ENCODE measurements at places on chromosomes 2 and 18.

DNA sequence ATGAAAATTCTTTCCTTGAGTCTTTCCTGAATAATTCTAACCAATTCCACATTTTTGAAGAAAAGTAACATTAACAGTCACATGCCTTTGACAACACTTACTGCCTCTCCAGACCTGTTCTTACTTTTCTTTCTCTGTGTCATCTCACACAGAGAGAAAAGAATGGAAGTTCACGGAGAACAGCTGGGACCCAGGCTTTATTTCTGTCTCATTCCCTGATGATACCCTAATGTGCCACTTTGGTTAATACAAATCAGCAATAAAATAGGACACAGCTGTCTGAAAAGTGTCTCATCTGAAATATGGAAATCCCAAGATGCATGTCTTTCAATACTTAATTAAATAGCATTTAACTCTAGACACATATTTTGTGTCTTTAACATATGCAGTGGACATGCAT, 42.1 kb upstream of the RAB27B start:
- no peak for DNase-seq

DNA sequence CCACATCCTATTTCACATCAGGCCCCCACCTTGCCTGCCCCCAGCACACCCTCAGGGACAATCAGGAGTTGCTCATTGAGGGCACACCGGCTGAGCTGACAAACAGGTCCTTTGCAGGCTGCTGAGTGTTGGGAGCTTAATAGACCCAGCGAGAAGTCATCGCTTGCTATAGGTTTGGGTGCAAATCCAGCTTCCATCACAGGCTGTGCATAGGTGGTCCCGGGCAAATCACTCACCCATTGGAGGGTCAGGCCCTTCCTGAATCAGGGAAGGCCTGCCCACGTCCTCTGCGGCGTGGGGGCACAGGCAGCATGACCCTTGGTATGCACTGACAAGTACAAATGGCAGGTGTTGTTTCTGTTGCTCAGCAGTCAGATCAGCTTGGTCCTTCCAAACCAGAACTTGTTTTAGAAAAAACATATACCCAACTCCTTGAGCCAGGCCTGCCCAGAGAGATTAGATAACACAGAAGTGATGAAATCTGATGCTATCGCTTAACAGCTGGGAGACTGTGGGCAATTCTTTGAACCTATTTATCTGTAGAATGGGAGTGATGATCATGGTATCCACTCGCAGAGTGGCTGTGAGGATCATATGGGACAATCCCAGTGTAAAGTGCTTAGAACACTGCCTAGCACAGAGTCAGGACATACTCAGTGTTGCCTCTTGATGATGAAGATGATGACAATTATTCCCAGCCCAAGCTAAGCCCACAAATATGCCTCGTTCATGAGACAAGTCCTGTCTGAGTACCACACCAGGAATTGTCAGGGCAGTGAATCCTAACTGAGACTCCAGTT, 34.9 kb downstream of the SMAD7 start:
- DNase-seq: no peak

GRCh38 chr2:155972916-155973315, 359.6 kb downstream of the NR4A2 start:
- DNase-seq: no peak

DNA sequence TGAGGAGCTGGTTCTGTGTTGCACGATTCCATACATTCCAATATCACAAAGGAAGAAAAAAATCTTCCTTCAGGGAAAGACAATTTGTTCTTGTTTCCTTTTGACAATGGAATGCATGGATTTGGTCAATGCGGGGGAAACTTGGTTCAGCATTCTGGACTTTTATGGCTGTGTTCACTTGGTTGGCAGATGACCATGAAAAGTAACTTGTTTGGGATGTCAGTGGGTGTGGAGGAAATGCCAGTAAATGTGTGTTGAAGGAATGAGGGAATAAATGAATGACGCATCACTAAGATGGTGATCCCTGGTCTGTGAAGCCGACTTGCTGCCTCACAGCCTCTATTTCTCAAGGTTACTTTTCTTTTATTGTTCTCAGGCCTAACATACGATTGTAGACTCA, 53.7 kb downstream of the THUMPD2 start:
- DNase-seq: no peak

DNA sequence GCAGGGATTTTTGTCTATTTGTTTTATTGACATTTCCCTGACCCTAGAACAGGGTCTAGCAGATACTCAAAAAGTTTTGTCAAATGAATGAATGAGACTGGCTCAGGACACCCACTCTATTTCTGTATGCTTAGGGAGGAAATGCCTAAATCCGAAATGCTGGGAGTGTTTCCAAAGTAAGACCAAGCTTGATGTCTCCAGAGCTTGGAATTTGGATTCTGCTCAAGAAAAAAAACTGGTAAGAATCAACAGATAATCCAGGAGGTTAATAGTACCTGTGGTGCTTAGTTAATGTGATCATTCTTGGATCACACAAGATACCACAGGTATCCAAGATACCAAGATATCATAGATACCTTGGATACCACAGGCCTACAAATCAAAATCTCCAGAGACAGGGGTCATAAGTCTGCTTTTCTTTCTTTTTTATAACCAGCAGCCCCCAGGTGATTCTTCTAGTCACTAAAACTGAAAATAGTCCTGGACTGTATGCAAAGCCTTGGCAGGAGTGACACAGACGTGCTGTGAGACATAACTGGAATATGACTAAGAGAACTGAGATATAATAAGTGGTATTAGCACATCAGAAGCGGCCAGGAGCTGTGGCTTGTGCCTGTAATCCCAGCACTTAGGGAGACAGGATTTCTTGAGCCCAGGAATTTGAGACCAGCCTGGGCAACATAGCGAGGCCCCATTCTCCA, 39.9 kb upstream of the SP3 start:
- DNase-seq: peak; percentile 23

DNA sequence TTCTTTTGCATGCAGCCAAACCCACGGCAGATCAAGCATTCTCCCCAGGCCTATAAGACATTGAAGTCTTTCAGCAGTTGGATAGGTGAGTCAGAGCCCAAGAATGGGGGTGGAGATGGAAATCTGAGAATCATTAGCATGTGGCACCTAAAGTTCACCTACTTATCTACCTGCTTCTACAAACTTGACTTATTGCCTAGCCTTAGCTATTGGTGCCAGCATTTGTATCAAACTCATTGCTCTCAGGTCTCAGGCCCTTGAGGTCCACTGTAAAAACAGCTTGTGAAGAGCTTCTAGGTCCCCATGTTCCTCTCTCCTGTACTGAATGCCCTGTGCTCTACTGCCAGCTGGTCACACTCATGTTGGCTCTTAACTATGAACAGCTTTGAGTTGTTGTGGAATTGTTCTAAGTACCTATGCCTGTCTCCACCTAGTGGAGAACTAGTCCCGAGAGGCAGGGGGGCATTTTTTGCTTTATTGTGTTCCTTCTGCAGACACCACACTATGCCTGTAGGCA, 278.4 kb upstream of the SPRED2 start:
- DNase-seq: no peak

GRCh38 chr18:40851014-40851429, 1104.0 kb upstream of the PIK3C3 start:
- no peak for DNase-seq

DNA sequence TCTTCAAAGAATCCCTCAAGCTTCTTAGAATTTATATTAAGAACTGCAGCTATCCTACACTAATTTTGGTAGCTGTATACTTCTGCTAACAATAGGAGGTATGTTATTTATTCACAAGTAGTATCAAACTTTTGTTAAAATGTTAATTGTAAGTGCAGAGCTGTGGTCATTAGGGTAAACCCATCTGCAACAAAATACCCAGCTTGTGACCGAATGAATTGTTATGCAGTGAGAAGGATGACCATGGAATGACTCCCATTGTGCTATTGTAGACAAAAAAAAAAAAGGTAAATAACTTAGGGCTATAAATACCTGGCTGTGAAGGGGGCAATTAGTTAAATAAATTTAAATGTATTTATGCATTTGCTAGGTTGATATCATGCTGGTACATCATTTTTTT, 186.1 kb downstream of the ADCYAP1 start:
- DNase-seq: no peak

- no peak for DNase-seq
Observed at GRCh38 chr2:105329197-105329554, 359 bp downstream of the TGFBRAP1 start.

DNA sequence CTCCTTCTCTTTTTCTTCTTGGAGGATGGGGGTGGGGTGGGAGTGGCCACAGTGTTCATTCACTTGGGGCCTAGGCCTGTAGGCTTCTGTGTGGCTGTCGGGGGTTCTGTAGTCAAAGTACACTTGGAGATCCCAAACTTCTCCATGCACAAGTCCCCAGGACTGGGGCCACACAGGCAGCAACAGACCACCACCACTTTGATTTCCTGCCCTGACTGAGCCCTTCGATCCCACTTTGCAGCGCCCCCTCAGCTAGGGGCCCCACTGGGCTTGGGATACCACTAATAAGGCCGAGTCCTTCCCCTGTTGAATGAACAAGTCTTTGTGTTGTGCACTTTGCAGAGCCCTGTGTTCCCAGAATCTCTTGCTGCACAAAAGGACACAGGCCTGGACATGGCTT, 5.5 kb upstream of the TEX51 start:
- DNase-seq: no peak

DNA sequence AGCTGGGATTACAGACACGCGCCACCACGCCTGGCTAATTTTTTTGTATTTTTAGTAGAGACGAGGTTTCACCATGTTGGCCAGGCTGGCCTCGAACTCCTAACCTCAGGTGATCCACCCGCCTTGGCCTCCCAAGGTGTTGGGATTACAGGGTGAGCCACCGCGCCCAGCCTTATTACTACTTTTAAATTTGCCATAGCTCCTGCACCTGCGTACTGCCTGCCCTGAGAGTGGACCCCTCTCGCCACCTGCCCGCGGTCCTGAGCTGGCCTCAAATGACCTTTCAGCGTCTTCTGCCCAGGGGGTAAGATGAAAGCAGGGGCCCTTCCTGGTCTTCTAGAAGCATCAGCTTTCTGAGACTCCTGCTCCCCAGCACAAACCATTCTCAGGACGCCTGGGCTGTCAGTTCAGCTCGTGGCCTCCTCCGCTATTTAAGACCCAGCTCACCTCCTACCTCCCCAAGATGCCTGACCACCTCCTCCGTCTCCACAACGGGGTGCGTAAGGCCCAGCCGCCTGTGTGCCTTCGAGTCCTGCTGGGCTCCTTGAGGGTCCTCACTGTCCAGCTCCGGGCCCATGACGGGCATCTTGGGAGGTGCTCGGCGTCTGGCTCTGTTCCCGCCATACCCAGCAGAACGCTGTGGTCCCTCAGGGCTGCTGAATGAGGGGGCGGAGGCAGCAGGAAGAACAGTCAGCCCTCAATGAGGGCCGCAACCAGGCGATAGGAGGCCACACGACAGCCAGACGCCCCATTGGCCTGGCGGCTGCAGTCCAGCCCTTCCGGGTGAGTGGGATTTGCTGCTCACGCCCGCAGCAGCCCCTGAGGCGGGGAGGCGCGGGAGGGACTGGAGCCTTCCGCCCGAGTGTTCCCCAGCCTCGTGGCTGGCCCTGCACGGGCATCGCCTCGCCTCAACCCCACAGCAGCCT, 266.6 kb downstream of the TFCP2L1 start:
- no peak for DNase-seq

GRCh38 chr2:227443889-227444568, 27.9 kb upstream of the AGFG1 start:
- no peak for DNase-seq

DNA sequence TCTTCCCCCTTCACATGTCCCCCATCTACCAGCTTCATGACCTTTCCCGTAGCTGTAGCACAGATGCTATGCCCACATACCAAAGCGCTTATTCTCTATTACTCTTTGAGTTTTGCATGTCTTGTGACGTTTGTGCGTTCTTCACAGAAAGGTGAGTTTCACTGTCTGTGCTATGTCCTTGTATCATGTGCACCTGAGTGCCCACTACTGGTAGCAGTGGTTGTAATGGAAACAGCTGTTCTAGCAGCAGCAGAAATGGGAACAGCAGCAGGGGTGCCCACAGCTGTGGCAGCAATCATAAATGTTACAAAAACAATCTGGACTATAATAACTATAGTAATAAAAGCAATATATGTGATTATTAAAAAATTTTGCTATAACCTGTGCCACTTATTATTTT, 127.1 kb downstream of the STK39 start:
- DNase-seq: no peak

DNA sequence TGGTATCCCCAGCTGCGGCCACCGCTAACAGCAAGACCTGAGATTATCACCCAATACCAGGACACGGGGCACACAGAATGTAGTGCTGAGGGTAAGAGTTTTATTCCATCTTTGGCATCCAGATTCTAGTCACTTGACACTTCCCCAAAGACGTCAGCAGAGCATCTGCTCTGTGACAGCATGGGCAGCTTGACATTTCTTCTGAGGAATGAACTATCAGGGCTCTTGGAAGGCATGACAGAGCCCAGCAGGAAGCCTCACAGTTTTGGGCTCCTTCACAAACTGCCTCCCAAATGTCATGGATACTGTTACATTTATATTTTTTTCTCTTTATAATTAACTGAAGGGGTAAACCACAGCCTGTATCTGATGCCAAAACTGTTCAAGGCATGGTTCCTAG, 1010.7 kb downstream of the TDRD15 start:
- DNase-seq: no peak

- DNase-seq: peak; percentile 25
Observed at GRCh38 chr2:73070643-73071359, 711 bp downstream of the SFXN5 start.

DNA sequence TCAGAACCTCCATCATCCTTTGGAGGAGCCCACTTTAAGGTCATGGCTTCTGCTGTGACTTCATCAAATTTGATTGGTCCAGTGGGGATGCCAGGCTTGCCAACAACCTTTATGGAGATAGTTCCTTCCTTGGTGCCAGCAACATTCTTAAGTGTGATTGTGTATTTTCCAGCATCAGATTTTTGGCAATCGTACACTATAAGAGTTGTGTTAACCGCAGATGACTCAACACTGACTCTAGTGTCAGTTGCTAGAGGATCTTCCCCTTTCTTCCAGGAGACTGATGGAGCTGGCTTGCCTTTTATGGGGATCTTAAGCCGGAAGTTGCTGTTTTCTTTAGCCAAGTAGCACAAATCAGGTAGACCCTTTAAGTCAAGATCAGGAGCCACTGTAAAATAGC, 98.7 kb downstream of the PLEKHA3 start:
- DNase-seq: no peak

DNA sequence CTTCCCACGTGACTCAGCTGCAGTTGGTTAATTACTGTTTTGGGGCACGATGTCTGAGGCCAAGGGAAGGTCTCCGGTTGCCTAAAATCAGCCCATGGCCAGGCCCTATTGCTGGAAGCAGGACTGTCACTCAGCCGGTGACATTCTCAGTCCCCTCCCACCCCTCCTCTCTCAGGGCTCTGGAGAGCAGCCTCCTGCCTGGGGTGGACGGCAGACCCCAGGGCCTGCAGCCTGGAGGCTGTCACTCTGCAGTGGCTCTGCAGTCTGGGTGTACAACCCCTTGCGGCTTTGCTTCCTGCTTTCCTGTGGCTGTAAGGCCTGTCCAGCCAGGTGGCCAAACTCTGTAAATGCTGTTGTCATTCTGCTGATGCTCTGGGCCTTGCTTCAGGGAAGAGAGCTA, 32.8 kb downstream of the ZBTB7C start:
- DNase-seq: no peak

GRCh38 chr2:176079831-176080539, 3.8 kb downstream of the EVX2 start:
- no peak for DNase-seq

- no peak for DNase-seq
Observed at GRCh38 chr2:80059447-80059846, 245.1 kb downstream of the LRRTM1 start.

GRCh38 chr2:66843847-66844246, 408.9 kb downstream of the MEIS1 start:
- no peak for DNase-seq
